ENCODE measurements at places on chromosomes 4 and X.

DNA sequence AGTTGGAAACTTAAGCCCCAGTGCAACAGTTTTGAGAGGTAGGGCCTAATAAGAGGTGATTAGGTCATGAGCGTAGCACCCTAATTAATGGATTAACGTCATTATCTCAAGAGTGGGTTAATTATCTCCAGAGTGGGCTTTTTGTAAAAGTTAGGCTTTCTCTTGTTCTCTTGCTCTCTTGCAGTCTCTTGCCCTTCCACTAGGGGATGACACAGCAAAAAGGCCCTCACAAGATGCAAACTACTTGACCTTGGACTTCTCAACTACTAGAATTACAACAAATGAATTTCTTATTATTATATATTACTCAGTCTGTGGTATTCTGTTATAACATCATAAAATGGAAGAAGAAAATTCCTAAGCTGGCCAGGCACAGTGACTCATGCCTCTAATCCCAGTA lies 22.1 kb upstream of the NDST3 start:
- DNase-seq, result no peak

- DNase-seq, result peak; percentile 37
Measured at GRCh38 chr4:76449833-76450232, 14.8 kb downstream of the SHROOM3 start.

- no peak for DNase-seq
Measured at GRCh38 chr4:6961496-6962210, 52.0 kb downstream of the TBC1D14 start.

GRCh38 chr4:144342949-144343760 lies 202.6 kb upstream of the GYPA start:
- DNase-seq, result no peak

- no peak for DNase-seq
Measured at GRCh38 chr4:41878170-41878969, 56.9 kb upstream of the TMEM33 start.

All from astrocyte of the cerebellum (primary cell).